ENCODE measurements at places on chromosomes 5 and 9.

DNA sequence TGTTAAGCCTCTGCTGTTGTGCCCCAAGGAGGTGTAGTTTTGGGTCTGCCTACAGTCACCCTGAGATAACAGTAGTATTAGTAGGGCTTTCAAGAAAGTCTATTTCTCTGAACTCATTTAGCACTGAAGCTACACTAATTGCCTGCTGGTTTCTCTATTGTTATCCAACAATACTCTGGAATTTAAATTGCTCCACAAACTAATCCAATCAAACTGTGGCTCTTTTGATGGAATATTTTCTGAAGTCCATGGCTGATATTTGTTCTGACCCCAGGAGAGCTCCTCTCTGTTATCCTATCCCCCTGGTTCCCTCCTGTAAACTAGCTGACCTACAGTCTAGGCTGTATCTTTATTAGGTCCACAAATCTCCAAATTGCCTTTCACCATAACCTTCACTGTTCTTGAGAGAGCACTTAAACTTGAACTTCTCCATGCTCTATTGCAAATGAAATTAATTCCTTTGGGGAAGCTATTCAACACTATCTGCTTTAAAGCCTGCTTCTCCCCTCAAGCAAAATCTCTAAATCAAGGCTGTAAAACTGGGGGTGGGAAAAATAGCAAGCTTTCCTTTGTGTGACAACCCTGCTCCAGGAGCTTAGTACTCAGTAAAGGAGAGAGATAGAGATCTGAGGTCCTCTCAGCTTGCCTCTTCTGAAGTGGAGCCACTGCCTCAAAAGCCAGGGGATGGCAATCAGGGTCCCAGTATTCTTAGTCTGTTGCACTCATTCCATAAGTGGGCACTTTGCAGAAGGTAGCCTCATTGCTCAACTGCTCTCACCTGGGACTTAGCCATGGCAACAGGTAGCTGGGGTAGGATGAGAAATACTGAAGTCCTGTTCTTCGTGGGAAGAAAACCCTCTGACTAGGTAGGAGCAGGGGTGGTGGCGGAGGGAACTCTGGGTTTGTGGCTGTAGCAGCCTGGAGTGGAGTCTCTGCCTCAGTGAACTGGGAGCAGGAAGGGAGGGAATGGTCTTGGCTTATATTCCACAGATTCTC is 110.9 kb downstream of the MACIR start:
- no peak for DNase-seq

DNA sequence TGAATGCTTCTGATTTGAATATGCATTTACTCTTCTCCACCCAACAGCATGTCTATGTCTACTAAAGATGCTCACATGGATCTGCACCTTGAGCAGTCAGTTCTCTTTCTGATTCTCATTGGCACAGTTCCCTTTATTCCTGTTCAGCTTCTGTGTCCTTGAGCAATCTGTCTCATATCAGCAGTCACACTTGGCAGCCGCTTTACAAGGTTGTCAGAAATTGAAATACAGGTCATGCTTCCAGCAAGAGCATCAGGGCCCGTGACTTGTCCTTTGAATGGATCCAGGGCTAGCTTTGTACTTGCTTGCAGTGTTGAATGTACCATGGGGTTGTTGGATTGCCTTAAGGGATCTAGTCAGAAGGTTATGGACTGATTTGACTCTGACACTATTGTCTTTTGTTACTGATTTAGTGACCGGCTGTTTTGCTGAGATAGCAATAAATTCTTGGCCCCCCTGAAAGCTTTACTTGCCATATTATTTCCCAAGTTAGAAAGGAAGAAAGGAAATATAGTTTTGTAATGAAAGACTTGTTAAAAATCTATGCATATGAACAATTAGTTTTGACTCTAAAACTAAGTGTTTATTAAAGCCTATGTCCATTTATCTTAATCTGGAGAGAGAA is 273.4 kb upstream of the ISL1 start:
- no peak for DNase-seq

DNA sequence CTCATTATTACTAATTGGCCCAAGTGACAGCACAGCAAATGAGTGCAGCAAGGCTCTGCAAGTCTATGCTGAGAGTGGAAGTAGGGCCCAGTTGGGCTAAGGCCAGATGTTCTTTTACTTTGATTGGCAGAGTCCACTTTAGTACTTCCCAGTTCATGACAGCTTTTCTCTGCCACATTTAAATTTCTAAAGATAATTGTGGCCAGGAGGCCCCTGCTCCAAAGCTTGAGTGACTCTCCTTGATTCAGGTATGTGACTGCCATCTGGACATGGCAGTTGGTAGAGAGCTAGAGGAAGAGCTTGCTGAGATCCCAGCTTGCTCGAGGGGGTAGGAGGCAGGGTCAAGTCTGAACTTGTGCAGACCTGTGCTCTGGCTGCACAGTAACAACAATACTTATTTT is 154.1 kb downstream of the CARTPT start:
- DNase-seq: no peak

- DNase-seq: peak; percentile 69
Measured at GRCh38 chr5:141476132-141476911, 556 bp downstream of the PCDHGC3 start.

GRCh38 chr5:141618030-141618803 is 583 bp downstream of the DIAPH1 start:
- DNase-seq: no peak

GRCh38 chr5:169303119-169303515 is 2.2 kb upstream of the SLIT3 start:
- no peak for DNase-seq

GRCh38 chr5:110268283-110268682 is 458.2 kb downstream of the TMEM232 start:
- DNase-seq: no peak

- DNase-seq: no peak
Measured at GRCh38 chr5:161857358-161857757, 9.4 kb downstream of the GABRA1 start.

GRCh38 chr9:87831159-87831558 is 51.5 kb upstream of the SPATA31E1 start:
- DNase-seq: no peak

Measured in amniotic stem cell (primary cell).